ENCODE measurements at places on chromosomes 4 and X. TPM values are rescaled to one million over a fixed set of nuclear protein-coding genes. Genes with fewer than 3 reads are reported as not detected.

DNA sequence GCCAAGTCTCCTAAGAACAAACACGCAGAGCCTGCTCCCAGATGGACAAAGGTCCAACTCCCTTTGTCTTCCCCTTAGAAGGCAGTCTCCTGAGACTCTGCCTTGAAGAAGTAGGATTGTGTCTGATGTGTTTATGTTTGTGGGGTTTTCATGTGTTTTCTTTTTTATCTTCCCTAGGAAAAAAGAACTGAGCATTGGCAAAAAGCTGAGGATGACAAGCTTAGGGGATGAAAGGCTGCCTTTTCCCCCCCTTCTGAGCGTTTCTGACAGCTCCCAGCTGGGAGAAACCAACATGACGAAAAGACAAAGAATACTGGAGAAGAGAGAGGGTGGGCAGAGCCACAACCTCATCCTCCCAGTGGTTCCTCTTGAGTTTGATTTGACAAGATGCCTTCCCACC, 181.1 kb downstream of the EVC2 start:
- no peak overlapping the region for H3K4me3 ChIP-seq
- H3K27me3 ChIP-seq = no peaks in the 10 kb centered on the region
- no peak for DNase-seq
- peak overlapping the region; percentile 54 for H3K27ac ChIP-seq
- H3K4me1 ChIP-seq = peaks cover 24% of the 10 kb centered on the region

DNA sequence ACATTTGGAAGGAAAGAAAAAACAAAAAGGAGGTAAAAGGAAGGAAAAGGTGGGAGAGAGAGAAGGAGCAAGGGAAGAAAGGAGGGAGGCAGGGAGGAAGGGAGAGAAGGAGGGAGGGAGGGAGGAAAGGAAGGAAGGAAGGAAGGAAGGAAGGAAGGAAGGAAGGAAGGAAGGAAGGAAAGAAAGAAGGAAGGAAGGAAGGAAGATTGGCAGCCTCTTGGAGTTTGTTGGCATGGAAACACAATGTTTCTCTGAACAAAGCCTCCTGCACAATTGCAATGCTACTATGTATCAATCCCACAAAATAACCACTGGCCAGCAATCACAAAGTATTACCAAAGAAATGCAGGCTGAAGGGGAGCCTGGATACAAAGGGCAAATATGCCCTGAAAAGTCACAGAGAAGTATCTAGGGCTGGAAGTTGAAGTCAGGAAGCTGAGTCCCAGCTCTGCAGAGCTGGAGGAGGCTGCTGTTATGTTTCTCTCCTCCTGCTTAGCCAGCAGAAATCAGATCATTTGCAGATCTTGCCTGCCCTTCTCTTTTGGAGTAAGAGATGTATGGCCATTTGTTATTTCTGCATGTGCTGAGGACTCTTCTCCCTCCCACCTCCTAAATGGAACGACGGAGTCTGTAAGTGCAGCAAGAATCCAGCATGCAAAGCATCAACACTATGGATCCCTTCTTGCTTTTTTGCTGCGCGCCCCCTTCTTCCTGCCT, 195.9 kb upstream of the LDB2 start:
- no peak overlapping the region for H3K4me3 ChIP-seq
- no peaks in the 10 kb centered on the region for H3K27me3 ChIP-seq
- no peak for DNase-seq
- peaks cover 7% of the 10 kb centered on the region for H3K4me1 ChIP-seq

- no peaks in the 10 kb centered on the region for H3K4me1 ChIP-seq
- no peaks in the 10 kb centered on the region for H3K27me3 ChIP-seq
- H3K4me3 ChIP-seq = no peak overlapping the region
- DNase-seq = no peak
- H3K27ac ChIP-seq = no peak overlapping the region
Measured at GRCh38 chr4:165476214-165477098, 97.6 kb downstream of the CPE start.

- no peaks in the 10 kb centered on the region for H3K27me3 ChIP-seq
- no peak overlapping the region for H3K4me3 ChIP-seq
- H3K36me3 ChIP-seq = no peaks in the 10 kb centered on the region
- peak overlapping the region; percentile 27 for H3K27ac ChIP-seq
- no peak for DNase-seq
Measured at GRCh38 chr4:118113220-118113619, 78.9 kb downstream of the NDST3 start.

DNA sequence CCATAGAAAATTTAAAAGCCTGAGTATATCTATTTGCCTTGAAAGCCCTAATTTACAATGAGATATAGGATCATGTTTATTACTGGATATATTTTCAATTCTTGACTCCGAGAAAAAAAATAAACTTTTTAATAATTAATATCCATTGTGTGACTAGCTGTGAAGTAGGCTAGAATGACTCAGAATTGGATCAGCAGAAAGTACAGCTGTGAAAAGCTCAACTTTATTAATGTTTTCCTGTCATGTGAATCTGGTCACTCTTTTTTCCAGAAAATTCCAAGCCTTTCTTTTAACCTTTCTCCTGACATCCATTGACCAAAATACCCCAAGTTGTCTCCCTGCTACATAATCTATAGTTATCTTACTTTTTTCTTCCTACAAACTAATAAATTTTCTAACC, 171.8 kb upstream of the PACRGL start:
- H3K4me3 ChIP-seq = no peak overlapping the region
- H3K36me3 ChIP-seq = peaks cover 42% of the 10 kb centered on the region
- no peaks in the 10 kb centered on the region for H3K4me1 ChIP-seq
- DNase-seq = no peak

- DNase-seq = no peak
- no peaks in the 10 kb centered on the region for H3K36me3 ChIP-seq
- H3K27ac ChIP-seq = no peak overlapping the region
- H3K27me3 ChIP-seq = no peaks in the 10 kb centered on the region
- H3K4me3 ChIP-seq = no peak overlapping the region
Measured at GRCh38 chr4:13705521-13706041, 78.1 kb upstream of the BOD1L1 start.

- H3K4me1 ChIP-seq = no peaks in the 10 kb centered on the region
- DNase-seq = no peak
- no peak overlapping the region for H3K4me3 ChIP-seq
- no peaks in the 10 kb centered on the region for H3K27me3 ChIP-seq
Measured at GRCh38 chr4:168451744-168452390, 28.4 kb downstream of the DDX60L start.

DNA sequence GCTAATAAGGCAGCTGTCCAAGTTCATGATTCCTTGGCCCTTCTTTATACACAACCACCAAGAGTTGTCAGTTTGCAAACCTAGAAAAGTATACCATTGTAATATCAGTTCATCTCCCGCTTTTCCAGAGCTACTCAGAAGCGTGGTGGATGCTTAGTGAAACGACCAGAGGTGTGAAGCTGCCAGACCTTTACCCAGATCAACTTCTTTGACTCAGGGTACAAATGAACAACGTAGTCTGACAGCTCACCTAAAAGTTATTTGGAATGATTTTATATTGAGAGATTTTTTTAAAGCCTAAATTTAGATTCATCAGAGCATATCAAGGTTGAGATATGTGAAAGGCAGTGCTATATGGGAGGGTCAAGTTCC, 169.7 kb downstream of the CBR4 start:
- no peaks in the 10 kb centered on the region for H3K27me3 ChIP-seq
- H3K4me3 ChIP-seq = no peak overlapping the region
- H3K4me1 ChIP-seq = peaks cover 40% of the 10 kb centered on the region

DNA sequence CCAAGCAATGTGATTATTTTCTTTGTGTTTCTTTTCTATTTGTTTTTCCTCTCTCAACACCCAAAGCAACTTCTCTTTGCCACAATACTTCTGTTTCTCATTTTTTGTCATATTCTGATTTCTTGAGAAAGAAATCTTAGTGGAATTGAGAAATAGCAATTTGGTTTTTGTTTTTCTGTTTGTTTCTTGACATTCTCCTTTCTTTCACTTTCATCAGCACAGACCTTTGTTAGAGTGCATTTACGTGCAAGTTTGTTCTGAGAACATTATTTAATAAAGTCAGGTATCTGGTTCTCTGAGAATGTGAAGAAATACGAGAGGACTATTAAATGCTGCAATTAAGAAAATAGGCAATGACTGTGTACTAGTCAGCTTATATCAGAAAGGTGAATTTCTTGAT, 608.1 kb upstream of the AADAT start:
- H3K27ac ChIP-seq = no peak overlapping the region
- no peak overlapping the region for H3K4me3 ChIP-seq
- DNase-seq = no peak
- no peaks in the 10 kb centered on the region for H3K27me3 ChIP-seq
- no peaks in the 10 kb centered on the region for H3K36me3 ChIP-seq

ADGRL3 gene
- total RNA-seq = 68.3 TPM

HHIP gene
- total RNA-seq = 4.0 TPM

MTTP gene
- 0.75 TPM for total RNA-seq

KCNE5 gene
- total RNA-seq = 2.6 TPM

PITX2 gene
- total RNA-seq = 95.5 TPM
